Kidney (tissue), 22 donors: ENCODE measurements at places on chromosomes 11 and 22. TPM values are rescaled to one million over a fixed set of nuclear protein-coding genes. Genes with fewer than 3 reads are reported as not detected.
A peak's percentile ranks its signal among the peaks of the same experiment; 100 is the strongest.

The TYR gene
- not detected for total RNA-seq

The SLC35E4 gene
- 3.2 TPM for total RNA-seq

- no peak for DNase-seq
- peaks cover 2% of the 10 kb centered on the region for H3K27me3 ChIP-seq
- no peaks in the 10 kb centered on the region for H3K36me3 ChIP-seq
- no peak overlapping the region for H3K27ac ChIP-seq
- H3K4me1 ChIP-seq, result no peaks in the 10 kb centered on the region
Observed at GRCh38 chr22:20423008-20423905, 14.4 kb downstream of the SCARF2 start.

DNA sequence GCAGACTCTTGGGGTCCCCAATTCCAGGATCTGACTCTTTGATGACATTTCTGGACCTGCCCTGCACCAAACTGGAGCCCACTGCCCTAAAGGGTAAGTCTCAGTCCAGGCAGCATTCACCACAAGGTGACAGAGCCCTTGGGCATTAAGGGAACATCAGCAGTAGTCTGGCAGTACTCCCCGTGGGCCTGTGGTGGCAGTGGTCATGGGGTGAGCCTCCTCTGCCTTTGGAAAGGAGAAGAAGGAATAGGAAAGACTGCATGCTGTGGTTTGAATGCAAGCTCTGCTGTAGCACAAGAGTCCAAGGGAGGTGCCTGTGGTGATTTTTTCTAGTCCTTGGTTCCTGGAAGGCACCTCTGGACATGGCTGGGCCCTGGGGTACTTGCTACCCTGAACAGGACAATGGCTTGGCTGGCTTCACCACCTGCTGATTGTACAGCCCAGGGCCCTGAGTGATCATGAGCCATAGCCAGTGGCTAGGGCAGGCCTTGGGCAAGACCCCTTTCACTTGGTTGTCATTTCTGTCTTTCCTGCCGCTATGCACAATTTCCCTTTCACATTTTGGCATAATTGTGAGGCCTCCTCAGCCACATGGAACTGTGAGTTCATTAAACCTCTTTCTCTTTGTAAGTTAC, 160.7 kb upstream of the GRIA4 start:
- no peak overlapping the region for H3K27ac ChIP-seq
- no peaks in the 10 kb centered on the region for H3K36me3 ChIP-seq
- no peaks in the 10 kb centered on the region for H3K27me3 ChIP-seq
- H3K4me1 ChIP-seq, result no peaks in the 10 kb centered on the region

GRCh38 chr11:117300773-117301172, 9.6 kb downstream of the BACE1-AS start:
- H3K4me3 ChIP-seq, result no peak overlapping the region
- DNase-seq, result peak; percentile 92
- peaks cover 19% of the 10 kb centered on the region for H3K4me1 ChIP-seq
- H3K36me3 ChIP-seq, result no peaks in the 10 kb centered on the region

DNA sequence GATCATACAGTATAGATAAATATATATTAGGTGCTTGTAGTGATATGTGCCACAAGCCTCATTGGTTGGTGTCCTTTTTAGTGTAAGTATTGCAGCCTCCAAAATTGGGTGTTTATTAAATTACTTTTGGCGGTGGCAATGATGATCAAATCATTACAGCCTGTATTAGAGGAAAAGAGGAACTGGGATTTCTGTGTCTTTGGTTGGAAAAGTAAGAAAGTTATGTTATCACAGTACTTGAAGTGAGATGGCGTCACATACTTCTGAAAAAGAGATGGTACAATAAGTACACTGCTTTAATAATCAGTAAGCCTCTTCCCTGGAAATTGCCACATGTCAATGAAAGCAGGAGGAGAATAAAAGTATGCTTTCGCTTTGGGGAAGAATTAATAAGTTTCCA, 523 bp upstream of the MPZL3 start:
- DNase-seq, result no peak
- peak overlapping the region; percentile 100 for H3K4me3 ChIP-seq
- no peaks in the 10 kb centered on the region for H3K36me3 ChIP-seq
- no peak overlapping the region for H3K27ac ChIP-seq

GRCh38 chr11:119340335-119341221, at the start of gene C1QTNF5:
Gene C1QTNF5, minus strand, starts transcription at chr11:119340883. Its CDS starts 486 bp downstream, at chr11:119340397.
- H3K27me3 ChIP-seq, result no peaks in the 10 kb centered on the region
- peak within 1 kb of the TSS; percentile 56 for H3K4me3 ChIP-seq
- H3K4me1 ChIP-seq, result peaks cover 24% of the 10 kb centered on the region
- peak; percentile 82 for DNase-seq

- no peak overlapping the region for H3K4me3 ChIP-seq
- no peaks in the 10 kb centered on the region for H3K27me3 ChIP-seq
- no peak overlapping the region for H3K27ac ChIP-seq
- no peaks in the 10 kb centered on the region for H3K36me3 ChIP-seq
Observed at GRCh38 chr11:125132596-125132995, 21.2 kb upstream of the TMEM218 start.

DNA sequence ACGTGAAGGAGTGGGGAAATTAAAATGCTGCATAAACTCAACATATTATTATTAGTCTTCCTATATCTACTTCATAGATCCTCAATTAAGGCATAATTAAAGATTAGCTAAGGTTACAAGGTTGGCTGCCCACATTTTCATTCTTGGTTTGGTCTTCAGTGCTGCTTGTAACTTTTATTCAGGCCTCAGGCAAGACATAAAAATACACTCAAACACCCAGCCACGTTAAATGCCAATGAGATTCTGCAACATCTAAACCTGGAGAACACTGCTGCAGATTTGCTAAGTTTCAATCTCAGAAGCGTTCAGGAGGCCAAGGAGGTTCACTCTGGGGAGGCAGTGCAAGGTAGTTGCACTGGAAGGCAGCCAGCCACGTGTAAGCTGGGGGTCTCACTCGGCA, 358.7 kb upstream of the NARS2 start:
- H3K4me3 ChIP-seq, result no peak overlapping the region
- H3K4me1 ChIP-seq, result no peaks in the 10 kb centered on the region
- no peak for DNase-seq

DNA sequence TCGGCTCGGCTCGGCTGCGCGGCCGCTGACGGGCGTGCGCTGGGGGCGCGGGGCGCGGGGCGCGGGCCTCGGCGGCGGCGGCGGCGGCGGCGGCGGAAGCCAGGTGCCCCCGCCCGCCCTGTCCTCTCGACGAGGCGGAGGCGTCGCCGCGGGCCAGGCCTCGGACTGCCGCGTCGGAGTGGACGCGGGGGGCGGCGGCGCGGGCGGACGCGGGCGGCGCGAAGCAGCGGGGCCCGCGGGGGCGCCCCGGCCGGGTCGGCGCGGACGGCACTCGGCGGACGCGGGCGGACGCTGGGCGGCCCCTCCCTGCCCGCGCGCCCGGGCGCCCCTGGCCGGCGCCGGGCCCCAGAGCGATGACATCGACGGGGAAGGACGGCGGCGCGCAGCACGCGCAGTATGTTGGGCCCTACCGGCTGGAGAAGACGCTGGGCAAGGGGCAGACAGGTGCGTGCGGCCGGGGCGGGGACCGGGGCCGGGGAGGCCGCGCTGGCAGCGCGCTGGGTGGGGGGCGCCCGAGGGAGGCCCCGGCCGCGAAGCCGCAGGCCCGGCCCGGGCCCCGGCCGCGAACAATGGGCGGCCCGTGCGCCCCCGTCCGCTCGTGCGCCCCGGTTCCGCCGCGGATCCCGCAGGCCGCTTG, at the start of gene BRSK2:
BRSK2 (plus strand) TSS at position 3 of the 637 bp plus-strand sequence; CDS start at position 354, 351 bp downstream.
- H3K36me3 ChIP-seq, result no peaks in the 10 kb centered on the region
- peak within 1 kb of the TSS; percentile 35 for H3K4me3 ChIP-seq
- peaks cover 4% of the 10 kb centered on the region for H3K27me3 ChIP-seq
- peak; percentile 79 for DNase-seq
- H3K4me1 ChIP-seq, result no peaks in the 10 kb centered on the region

GRCh38 chr11:12664385-12664784, 9.8 kb upstream of the TEAD1 start:
- H3K36me3 ChIP-seq, result no peaks in the 10 kb centered on the region
- no peaks in the 10 kb centered on the region for H3K4me1 ChIP-seq
- no peak for DNase-seq
- H3K4me3 ChIP-seq, result no peak overlapping the region

DNA sequence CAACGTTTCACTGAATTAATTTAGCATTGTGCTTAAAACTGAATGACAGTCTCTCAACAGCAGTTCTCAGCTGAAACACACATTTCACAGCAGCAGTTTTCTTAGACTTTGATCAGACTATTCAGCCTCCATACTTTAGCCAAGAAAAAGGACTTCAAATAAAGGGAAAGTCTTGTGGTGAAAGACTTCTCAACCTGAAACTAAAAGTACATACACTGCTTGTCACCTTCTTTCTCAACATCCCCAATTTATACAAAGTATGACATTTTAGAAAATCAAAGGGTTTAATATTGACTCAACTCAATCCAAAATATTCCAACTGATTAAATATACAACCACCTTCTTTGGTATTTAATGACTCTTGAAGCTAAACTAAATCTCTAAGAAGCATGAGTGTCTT, 419.0 kb downstream of the LRRC4C start:
- H3K4me3 ChIP-seq, result no peak overlapping the region
- no peaks in the 10 kb centered on the region for H3K27me3 ChIP-seq
- no peak overlapping the region for H3K27ac ChIP-seq
- no peak for DNase-seq
- H3K36me3 ChIP-seq, result no peaks in the 10 kb centered on the region
